ENCODE measurements at places on chromosomes 3 and 15.

- peak; percentile 10 for DNase-seq
These were observed 45.2 kb downstream of the RARB start for GRCh38 chr3:25473246-25473645.

DNA sequence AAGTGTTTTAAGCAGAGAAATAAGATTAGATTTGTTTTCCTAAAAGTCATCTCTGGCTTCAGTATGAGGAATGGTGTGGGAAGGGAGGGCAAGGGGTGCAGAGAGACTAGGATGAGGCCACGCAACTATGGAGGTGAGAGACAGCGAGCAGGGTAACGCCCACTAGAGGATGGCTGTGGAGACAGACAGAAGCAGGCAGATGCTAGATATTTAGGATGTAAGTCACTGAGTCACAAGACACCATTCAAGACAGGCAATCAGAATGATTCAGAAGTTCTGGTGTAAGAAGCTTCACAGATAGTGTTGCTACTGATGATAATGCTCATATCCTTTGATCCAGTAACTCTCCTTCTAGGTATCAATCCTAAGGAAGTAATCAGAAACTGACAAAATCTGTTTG, 19.1 kb downstream of the HSPBAP1 start:
- no peak for DNase-seq

DNA sequence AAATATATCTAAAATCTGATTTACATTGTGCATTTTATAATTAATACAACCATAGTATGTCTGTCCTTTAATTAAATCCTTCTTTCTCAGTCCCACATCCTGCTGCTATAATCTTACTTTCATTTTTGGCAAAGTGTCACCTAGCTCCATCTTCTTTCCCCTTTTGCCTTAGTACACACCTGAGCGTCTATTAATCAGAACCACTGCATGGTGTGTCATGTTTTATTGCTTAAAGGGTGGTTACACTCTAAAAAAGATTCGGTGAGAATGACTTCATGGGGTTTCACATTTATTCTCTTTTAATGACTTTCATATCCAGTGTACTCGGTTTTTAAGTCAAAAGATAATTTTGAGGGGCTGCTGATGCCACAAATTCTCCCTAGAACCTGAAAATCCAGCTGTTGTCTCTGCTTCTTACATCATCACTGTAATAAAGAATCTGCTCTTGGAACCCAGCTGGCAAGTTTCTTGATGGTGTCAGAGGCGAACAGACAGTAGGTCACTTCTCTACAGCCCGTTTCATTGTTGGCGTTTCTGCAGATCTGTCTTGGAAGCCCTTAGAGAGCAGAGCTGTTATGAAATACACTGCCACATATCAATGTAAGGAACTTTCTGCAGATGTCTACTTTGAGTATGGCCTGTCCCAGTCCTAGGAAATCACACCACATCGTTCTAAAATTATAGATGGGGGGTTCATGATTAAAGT, 99.7 kb downstream of the TIGIT start:
- no peak for DNase-seq

DNA sequence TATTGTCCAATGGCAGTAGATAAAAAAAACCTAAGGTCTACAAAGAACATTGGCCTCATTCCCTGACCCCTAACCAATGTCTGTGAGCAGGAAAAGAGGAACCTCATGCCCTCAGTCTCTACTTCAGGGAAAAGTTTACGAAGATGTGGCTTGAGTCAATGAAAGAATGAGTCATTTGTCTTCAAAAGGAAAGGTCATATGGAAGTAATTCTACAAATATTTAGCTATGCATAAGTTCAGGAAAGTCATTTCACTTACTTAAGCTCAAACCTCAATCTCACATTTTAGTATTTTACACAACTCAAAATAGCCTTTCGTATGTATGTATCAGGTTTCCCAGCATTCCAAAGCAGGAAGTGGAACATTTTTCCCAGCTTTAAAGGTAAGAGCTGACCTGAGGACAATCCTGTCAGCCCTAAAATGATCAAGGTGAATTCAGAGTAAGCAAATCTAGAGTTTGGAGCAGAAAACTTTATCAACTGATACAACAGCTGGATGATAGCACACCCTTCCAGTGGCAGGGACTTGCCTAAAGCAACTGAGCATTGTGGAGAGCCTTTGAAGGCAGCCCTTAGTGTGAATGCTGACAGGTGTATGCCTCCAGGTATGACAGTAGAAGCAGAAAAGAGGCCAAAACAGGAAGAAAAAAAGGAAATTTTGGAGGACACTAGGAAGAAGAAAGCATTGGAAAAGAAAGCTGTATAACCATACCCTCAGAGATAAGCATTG, 53.9 kb upstream of the ACKR4 start:
- peak; percentile 67 for DNase-seq

DNA sequence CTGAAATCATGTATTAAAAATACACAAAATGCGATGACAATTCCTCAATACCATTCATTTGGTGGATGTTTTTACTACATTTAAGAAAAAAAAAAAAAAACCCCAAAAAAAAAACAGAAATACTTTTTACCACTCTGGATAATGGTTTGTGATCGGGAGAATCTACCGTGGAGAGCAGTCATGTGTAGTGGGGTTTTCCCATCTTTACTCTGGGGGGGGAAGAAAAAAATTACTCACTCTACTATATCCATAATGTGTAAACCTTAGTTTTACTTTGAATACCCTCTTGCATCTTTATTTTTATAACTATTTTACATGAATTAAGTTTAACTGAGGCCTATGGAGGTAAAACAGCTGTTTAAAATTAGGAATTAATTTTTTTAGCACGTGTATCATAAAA, 83.3 kb downstream of the ANKRD28 start:
- DNase-seq, result no peak

DNA sequence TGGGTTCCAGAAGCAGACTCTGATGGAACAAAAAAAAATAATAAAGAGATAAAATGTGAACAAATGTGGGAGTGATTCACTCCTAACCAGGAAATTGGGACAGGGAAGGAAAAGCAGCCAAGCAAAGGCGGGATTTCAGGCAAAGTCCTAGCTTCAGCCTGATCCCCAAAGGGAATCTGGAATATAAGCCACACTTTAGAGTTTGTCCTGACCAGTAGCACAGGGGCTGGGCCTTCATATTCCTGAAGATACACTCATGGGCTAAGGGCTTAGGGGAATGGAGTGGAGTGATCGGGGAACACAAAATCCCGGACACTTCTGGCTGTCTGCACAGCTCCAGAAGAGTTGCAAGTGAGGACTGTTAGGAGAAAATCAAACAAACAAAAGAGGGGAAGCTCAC, 135.0 kb upstream of the COL8A1 start:
- DNase-seq, result peak; percentile 42

- no peak for DNase-seq
These were observed 101.2 kb downstream of the NFKBIZ start for GRCh38 chr3:101950510-101950909.

DNA sequence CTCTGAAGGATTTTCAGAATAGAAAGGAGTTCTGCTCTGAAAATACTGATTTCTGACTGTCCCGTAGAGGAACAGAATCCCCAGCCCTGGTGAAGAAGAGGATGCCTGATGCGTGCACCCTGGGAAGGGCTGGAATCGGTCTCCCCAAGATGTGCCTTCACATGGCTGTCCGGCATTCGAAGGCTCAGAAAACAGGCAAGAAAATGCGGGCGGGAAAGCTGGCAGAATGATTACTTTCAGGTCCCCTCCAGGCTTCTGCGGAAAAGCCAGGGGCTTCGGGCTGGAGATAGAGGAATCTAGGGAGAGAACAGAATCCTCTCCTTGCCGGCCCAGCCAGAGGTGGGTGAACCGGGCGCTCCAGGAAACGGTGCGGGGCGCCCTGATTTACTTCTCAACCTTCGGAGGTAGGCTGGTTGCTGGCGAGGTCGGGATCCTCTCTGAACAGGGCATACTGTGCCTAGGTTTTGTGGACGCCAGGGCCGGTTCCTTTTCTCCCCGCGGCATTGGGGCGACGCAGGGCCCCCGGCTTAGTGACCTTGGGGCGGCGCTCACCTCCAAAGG, 2.5 kb downstream of the FOXL2NB start:
- no peak for DNase-seq

GRCh38 chr3:194224471-194225417, 88.8 kb downstream of the HES1 start:
- DNase-seq, result no peak

GRCh38 chr15:59936741-59937140, 67.4 kb upstream of the FOXB1 start:
- no peak for DNase-seq

- DNase-seq, result peak; percentile 25
These were observed 76.7 kb downstream of the AAGAB start for GRCh38 chr15:67177752-67178151.

DNA sequence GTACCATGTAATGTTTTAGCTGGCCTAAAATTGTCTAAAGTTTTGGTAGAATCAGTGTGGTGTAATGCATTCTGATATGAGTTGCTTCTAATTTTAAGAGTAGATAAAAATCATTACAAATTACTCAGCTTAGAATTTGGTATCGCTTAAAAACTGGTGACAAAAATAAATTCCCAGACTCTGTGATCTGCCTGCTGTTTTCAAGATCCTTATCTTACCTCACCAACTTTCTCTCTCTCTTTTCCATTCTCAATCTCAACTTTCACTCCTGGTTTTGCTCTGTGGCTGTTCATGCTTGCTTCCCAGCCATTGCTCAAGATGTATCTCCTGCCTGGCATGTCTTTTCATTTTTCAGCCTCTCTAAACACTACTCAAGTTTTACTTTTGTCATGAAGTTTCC, 45.7 kb downstream of the TCF12 start:
- DNase-seq, result no peak

DNA sequence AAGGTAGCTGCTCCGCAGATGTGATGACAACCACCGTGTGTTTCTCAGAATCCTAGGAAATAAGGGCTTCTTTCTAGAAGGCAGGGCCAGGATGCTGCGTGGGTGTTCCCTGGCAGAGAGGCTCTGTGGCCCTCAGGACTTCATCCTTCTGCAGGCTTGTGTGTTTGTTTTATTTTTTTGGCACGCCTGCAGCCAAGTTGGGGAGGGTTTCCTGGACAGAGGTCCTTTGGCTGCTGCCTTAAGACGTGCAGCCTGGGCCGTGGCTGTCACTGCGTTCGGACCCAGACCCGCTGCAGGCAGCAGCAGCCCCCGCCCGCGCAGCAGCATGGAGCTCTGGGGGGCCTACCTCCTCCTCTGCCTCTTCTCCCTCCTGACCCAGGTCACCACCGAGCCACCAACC, at the start of gene CLEC3B:
CLEC3B (plus strand) TSS at position 266 of the 400 bp plus-strand sequence; CDS start at position 326, 60 bp downstream.
- DNase-seq, result peak; percentile 51

- no peak for DNase-seq
These were observed 421.0 kb upstream of the ZNF717 start for GRCh38 chr3:76206346-76206745.

- no peak for DNase-seq
These were observed 374.2 kb upstream of the BCHE start for GRCh38 chr3:166211451-166211850.

GRCh38 chr3:196641333-196642054, 2.0 kb downstream of the NRROS start:
- no peak for DNase-seq

- DNase-seq, result peak; percentile 69
These were observed 448 bp downstream of the PLXNB1 start for GRCh38 chr3:48429317-48429959.

DNA sequence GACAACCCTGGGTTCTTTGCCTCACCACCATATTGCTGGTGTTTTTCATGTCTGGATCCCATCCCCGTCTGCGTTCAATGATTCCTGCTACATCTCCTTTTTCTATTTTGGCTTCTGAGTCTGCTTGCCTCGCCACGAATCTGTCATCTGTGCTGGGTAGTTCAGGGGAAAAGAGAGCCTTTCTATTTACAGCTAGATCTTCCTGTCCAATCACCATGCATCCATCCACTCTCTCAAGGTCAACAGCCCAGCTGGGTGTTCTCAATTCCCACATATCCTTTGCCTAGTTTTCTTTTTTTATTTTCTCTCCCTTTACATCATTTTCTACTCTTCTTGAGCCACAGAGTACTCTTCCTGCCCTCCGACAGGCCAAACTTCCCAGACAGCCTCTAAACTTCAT, 104.8 kb upstream of the RAD18 start:
- no peak for DNase-seq

GRCh38 chr15:95923792-95924191, 406.7 kb upstream of the NR2F2 start:
- no peak for DNase-seq

GRCh38 chr3:150960708-150961684, 11.5 kb downstream of the CLRN1 start:
- peak; percentile 24 for DNase-seq

DNA sequence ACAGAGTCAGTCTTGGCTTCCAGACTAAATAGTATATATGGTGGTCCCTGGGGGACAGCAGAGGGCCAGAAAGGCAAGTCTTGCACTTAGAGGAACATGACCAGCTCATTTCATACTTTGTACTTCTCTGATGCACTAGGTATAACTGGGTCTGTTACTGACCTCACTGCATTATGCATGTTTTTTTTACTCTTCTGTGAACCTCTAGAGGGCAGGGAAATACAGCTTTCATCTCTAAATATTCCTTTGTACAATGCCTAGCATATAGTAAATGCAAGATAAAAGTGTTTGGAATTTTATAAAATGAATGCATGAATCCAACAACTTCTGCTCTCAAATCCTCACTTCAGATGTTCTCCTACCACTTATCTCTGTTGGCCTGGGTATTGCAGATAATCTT, 23.4 kb upstream of the ARL14 start:
- no peak for DNase-seq

DNA sequence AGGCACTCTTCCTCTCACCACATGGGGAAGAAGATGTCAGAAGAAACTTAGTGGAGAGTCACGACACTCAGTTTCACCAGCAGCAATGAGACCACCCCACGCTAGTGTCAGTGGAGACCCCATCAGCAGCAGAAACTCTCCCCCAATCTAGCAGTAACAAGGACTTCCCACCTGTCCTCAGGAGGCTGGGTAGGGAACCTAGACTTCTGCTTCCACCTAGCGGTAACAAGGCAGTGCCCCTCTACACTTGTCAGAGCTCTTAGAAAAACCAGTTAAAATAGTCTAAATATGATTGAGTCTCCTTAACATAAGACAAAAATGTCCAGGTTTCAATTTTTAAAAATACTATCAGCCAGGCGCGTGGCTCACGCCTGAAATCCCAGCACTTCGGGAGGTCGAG, 57.3 kb downstream of the TRAT1 start:
- no peak for DNase-seq

DNA sequence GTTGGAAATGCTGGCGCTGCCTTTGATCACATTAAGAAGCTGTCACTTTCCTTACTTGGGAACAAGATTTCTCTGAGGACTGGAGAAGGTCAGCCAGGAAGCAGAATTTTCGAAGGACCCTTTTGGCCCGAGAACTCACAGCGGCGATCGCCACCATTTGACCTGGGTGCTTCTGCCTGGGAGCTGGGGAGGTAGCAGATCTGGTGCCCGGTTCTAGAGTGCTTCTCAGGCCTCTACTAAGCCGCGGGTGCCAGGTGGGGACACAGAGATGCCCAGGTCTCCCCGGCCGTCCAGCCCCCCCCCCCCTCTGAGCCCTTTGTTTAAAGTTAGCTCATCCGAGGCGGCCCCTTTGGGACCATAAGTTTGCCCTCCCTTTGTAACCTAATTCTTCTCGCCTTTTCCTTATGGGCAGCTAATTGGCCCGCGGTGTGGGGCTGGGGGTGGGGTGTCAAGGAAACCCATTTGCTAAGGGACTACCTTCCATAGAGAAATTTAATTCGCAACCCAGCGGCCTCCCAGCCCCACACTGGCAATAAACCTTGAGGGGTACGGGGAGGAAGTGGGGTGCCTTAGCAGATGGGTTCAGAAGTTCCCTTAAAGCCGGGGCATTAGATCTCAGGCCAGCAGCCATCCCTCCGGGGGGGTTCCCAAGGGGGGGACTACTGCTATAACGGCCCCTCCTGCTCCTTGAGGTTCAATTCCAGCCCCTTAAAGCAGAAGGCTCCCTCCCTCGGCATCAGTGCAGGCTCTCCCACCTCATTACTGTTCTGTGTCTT, 1.9 kb downstream of the GATA2 start:
- DNase-seq, result no peak

Measured in MCF 10A (cell line).